ENCODE measurements at places on chromosomes 11 and 22.

- DNase-seq, result no peak
Observed at GRCh38 chr11:22582151-22582410, 43.5 kb downstream of the FANCF start.

- DNase-seq, result no peak
Observed at GRCh38 chr22:42114721-42115120, 15.9 kb downstream of the CYP2D6 start.

DNA sequence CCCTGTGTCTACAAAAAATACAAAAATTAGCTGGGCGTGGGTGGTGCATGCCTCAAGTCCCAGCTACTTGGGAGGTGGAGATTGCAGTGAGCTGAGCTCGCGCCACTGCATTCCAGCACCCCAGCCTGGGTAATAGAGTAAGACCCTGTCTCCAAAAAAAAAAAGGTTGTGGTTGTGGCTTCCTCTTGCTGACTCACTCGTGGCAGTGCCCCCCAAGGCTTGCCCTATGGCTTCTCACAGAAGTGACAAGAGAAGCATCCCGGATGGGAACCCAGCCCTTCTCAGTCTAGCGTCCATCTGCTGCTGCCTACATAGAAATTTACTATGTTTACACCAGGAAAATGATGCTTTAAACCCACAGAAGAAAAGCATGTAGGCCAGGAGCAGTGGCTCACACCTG, 68.5 kb upstream of the PITPNB start:
- no peak for DNase-seq

DNA sequence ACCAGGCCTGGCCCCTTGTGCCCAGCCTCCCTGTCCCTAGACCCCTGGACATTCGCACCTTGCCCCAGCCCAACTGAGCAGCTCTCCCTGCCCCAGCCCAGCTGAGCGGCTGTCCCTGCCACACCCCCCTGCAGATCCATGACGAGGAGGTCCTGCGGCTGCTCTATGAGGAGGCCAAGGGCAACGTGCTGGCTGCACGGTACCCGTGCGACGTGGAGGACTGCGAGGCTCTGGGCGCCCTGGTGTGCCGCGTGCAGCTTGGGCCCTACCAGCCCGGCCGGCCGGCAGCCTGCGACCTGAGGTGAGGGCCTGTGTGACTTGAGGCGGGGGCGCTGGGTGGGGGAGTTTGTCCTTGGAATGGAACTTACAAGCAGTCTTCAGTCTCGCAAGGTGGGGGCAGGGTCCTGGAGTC, 7.7 kb downstream of the FRMD8 start:
- no peak for DNase-seq

DNA sequence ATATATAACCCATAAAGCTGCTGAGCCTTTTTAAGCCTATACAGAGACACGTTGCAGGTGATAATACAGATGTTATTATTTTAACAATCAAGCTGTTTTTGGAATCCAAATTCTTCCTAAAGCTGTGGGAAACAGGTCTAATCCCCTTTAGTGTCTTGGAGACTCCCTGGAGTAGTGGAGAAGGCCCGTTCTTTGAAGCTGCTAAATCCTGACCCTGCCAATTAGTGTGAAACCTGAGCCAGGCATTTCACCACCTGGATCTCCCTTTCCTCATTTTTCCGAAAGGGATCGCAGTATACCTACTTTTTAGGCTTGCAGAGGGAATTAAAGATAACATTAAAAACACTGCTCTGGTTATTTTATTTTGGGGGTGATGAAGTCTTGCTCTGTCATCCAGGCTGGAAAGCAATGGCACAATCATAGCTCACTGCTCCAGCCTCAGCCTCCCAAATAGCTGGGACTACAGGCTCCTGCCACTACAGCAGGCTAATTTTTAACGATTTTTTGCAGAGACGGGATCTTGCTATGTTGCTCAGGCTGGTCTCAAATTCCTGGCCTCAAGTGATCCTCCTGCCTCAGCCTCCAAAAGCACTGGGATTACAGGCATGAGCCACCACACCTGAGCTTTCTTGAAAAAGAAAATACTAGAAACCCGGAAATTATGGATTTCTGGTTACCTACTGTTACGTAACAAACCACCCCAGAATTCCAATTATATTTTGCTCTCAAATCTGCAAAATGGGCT, 1.7 kb upstream of the EIF4ENIF1 start:
- DNase-seq, result no peak

DNA sequence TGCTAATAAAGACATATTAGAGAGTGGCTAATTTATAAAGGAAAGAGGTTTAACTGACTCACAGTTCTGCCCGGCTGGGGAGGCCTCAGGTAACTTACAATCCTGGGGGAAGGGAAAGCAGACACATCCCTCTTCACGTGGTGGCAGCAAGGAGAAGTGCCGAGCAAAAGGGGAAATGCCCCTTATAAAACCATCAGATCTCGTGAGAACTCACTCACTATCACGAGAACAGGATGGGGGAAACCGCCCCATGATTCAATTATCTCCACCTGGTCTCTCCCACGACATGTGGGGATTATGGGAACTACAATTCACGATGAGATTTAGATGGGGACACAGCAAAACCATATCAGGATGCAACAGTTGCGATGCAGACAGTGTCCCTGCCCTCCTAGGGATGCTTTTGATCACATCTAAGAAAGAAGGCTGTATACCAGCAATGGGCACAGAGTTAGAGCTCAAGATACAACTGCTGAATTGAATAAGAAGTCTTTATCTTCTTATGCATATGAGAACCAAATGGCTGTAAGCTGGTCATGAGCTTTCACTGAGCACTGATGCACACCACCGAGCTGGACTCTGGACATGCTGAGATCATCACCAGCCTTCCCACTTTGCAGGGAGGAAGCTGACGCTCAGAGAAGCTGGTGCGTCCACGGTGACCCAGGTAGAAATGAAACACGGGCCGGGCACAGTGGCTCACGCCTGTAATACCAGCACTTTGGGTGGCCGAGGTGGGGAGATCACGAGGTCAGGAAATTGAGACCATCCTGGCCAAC, 255.2 kb downstream of the MN1 start:
- no peak for DNase-seq

GRCh38 chr11:35655856-35656255, 6.7 kb upstream of the TRIM44 start:
- no peak for DNase-seq

- no peak for DNase-seq
Observed at GRCh38 chr11:105738986-105739795, 129.3 kb downstream of the GRIA4 start.

- no peak for DNase-seq
Observed at GRCh38 chr11:103862094-103862801, 174.2 kb upstream of the DDI1 start.

DNA sequence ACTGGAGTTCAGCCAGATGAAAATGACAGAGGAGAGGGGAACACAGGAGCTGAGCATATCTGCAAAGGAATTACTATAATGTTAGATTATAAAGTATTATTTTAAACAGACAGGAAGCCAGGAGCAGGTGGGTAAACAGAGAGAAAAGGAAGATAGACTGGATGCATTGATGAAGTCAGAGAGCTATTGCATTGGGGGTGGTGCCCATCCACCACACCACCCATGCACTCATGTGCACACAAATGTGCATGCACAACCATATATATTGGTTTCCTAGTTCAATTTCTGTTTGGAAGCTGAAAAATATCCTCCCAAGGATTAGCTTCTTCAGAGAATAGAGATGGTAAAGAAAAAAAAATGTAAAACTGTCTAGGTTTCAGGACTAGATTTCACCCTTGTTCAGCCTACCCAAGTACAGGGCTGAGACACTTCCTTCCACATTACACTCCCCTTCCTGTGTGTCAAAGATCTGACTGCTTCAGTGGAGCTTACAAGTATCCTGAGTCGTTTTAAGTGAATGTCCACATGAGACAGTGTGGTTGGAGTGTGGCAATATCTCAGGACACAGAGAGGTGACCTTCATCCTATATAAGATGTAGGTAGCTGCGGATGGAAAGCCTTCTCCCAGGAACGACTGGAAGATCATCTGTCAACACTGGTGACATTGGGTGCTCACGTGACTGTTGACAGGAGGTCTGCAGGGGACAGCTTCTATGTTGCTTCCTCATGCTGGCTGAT, 12.2 kb upstream of the SMPD1 start:
- DNase-seq, result no peak
